T-helper 2 cell (primary cell): ENCODE measurements at places on chromosomes 1 and 21.

GRCh38 chr1:27299385-27300271 is 22.3 kb upstream of the TMEM222 start:
- DNase-seq: no peak

GRCh38 chr1:52659851-52660596 is 27.1 kb downstream of the SHISAL2A start:
- DNase-seq: no peak

- no peak for DNase-seq
Observed at GRCh38 chr1:160748878-160749269, 9.8 kb downstream of the SLAMF7 start.

GRCh38 chr1:113416496-113416895 is 26.2 kb downstream of the MAGI3 start:
- DNase-seq: no peak

GRCh38 chr1:19817160-19817559 is 2.1 kb upstream of the RNF186 start:
- DNase-seq: no peak

DNA sequence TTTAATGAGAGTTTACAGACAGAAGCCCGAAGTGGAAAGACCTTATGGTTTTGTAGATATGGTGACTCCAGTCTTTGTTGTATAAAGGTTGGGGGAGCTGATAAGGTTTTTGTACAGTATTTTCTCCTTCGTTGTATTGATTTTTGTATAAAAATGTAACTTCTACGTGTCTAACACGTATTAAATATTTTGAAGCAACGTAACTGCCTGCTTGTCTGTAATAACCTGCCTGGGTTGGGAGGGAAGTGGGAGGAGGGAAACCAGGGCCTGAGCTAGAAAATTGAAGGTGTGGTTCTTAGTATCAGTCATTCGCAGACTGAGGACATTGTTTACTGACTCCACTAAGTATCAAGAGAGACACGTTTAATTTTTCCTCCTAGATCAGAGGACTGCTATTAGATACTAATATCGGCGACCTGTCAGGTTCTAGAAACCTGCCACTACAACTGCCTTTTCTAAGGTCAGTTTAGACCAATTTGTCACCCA is 2.2 kb downstream of the IER5 start:
- peak; percentile 17 for DNase-seq

- DNase-seq: no peak
Observed at GRCh38 chr1:163063610-163064009, 5.6 kb upstream of the RGS4 start.

DNA sequence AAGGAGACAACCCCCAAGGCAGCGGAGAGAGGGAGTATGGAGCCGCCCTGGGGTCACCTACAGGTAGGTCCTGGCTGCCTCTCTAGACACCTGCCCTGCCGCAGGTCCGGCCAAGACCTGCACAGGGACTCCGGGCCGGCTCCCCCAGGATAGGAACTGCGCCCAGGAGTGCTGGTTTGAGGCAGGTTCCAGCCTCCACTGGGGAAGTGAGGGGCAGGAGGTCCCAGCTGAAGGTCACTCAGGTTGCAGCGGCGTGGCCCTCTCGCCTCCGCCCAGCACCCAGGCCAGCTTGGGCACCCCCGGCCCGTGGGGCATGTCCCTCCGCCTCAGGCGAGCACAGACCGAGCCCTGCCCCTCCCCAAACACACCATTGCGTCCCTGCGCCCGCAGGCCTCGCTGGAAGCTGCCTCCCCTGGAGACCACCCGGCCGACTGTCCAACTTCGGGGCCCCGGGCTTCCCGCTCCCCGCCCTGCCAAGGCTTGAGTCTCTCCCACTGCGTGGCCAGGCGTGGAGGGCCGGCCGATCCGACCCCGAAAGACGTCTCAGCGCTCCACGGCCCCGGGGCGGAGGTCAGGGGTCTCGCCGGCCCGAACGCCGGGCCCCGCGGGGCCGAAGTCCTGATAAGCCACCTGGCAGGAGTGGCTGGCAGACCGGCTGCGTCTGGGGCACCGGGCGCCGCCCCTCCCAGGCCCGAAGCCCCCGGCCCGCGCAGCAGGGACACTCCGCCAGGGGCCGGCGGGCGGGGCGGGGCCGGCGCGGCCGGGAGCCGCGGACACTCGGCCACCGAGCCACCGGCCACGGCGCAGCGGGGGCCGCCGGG is 1.4 kb upstream of the SKI start:
- DNase-seq: peak; percentile 9

- DNase-seq: no peak
Observed at GRCh38 chr1:52210044-52210443, 68.2 kb downstream of the ZFYVE9 start.

GRCh38 chr1:224380003-224380402 is 23.3 kb downstream of the CNIH4 start:
- DNase-seq: peak; percentile 58

DNA sequence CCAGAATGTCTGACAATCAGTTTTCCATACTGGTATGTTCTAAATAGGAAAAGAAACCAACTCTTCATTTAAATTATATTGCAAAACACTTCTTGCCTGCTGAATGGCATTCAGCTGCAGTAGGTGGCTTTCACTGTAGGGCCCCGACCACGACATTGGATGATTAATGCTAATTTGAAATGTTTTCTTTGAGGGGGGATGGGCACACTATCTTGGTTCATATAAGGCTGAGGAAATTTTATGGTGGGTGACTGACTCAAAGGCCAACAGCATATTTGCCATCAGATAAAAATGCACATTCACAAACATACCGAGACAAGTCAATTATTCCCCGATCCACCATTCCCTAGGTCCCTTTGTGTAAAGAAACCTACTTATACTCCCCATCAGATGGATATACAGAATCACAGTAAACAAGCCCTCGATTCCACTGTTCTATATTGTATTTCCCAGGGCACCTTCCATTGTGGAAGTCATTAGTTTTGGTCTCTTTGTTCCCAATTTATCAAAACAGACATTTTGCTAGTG is 464.2 kb upstream of the DAB1 start:
- no peak for DNase-seq

- no peak for DNase-seq
Observed at GRCh38 chr1:159992161-159992560, 38.1 kb upstream of the SLAMF9 start.

DNA sequence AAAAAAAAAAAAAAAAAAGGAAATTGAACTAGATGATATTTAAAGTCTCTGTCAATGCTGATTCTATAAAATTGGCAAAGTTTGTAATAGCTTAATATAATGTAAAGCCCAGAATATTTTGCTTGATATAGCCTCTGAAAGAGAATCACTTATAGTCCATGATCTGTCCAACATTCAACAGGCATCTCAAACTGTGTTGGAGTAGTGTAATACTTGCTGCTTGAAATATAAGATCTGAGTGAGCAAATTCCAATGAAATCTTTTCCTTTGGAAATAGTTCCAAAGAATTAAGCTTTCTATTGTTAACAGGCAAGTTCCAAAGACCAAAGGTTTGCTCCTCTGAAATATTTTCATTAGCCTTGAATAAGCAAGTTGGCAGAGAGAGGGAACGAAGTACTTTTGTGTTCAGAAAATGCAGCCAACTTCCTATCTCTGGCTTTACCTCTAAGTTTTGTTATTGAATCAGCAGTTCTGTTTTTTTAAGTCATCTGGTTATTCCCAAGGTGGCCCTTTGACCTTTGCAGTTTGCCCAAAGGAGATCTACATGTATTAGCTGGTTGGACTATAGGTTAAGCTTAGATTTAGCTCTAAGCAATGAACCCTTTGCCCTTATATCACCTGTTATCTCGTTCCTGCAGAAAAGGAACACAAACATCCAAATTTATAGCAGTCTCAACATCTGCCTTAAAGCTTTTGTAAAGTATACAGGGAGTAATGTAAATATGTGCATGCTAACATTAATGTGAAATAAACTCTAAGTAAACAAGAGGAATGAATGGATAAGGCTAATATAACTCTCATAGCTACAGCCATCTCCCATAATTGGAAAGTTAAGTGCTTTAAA is 24.4 kb upstream of the CEP350 start:
- DNase-seq: no peak

- no peak for DNase-seq
Observed at GRCh38 chr1:172742599-172743500, 83.9 kb downstream of the FASLG start.

DNA sequence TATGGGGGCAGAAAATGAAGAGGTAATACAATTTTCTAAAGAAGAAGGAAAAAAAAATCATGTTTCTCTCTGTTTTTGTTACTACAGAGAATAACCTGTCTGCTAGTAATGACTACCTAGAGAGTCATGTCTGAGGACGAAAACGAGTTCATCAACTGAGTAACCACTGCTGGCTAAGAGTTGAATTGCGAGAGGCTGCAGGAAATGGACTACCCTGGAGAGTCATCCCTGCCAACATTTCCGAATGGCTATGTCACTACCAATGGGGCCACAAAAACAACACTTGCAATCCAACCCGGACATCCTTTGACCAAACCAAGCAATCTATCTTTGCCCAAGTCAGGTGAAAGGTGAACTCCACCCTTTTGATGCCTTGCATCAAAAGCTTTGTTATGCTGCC is 120.6 kb downstream of the FCRL5 start:
- DNase-seq: no peak

DNA sequence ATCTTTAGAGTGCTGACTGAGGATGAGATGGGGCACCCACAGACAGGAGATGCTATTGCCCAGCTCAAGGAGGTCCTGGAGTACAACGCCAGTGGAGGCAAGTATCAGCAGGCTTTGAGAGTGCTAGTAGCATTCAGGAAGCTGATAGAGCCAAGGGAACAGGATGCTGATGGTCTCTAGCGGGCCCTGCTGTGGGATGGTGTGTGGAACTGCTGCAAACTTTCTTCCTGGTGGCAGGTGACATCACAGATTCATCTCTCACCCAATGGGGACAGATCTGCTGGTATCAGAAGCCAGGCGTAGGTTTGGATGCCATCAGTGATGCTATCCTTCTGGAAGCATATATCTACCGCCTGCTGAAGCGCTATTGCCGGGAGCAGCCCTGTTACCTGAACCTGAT is 609.8 kb upstream of the NCAM2 start:
- no peak for DNase-seq

DNA sequence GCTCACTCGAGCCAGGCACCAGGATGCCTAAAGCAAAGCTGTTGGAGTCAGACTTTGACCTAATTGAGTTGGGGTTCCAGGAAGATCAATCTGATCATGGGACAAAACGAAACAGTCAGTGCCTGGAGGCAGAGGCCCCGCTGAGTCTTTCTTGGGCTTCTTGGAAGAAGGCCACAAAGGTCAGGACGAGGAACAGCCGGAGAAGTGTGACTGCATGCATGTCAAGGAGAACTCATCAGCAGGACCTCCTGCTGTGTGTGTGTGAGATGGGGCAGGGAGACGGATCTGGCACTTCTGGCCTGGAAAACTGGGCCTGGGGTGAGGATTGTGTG is 190.8 kb downstream of the CAMTA1 start:
- no peak for DNase-seq

DNA sequence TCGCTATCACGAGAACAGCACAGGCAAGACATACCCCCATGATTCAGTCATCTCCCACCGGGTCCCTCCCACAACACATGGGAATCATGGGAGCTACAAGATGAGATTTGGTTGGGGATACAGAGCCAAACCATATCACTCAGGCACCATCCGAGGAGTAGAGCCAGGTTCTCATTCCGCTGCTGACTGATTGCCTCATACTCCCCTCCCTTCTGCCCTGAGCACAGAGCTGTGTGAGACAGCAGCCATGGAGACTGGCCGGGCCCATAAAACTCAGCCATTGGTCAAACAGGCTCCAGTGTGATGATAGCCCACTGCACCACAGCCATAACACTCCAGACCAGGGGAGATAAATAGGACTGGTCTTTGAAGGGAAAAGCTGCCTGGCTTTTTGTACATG is 22.6 kb downstream of the TTC4 start:
- DNase-seq: no peak

DNA sequence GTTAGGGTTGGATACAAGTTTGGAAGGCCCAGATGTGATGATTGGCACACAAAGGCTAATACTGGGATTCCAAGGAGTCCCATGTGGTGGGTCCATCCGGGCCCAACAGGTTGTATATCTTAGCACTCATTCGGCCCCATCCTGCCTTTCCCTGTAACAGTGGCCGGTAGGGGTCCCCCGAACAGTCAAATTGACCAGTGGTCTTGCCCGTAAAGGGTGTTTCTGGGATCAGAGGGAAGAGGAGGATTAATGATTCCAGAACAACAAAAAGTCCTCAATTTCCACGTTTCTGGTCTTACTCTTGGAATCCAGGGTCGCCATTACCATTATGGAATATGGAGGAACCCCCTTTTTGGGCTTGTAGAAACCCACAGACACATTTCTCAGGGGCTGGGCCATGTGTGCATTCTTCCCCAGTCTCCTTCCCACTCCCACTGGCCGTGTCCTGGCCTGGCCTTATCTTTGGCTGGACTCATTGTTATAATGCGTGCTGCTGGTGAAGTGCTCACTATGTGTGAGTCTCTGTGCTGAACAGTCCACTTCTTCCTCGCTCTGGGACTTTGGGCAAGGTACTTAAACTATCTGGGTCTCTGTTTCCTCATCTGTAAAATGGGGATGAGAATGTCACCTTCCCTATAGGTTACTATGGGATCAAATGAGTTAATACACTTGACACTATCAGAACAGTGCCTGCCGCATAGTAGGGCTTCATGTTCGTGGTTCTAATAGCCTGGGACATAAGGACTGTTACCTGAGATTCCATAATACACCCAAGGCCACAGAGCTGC is 161.8 kb downstream of the DYRK1A start:
- no peak for DNase-seq

DNA sequence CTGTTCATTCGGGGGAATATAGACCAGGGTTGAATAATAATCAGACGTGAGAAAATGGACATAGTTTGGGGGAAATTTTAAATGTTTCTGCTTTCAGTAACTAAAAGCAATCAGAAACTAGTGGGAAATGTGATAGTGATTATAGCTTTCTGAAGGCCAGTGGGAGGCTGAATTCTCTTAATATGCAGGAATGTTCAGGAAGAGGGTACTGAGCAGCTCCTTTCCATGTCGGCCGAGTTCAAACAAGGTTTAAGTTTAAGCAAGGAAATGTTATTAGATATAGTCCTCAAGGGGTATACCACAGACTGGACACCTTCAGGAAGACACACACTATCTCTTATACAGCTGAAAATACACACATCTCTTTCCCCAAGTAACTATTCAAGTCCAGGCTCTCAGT is 105.5 kb downstream of the HHAT start:
- no peak for DNase-seq

DNA sequence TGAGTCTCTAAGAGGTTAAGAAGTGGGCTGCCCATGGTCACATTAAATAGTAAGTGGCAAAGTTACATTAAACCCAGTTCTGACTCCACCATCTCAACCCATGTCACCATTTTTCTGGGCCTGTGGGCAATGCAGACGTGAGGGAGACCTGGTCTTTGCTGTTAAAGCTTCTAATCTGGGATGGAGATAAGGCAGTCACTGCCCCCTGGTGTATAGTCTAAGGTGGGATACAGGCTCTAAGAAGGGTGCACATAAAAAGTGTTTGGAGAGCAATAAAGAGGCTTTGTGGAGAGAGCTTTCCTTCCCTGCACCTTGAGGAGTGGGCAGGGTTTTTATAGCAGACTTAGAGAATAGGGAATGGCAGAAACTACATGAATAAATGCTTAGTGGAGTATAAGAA is 141.3 kb downstream of the ROR1 start:
- peak; percentile 5 for DNase-seq

- DNase-seq: no peak
Observed at GRCh38 chr1:38848071-38848470, 11.5 kb downstream of the RRAGC start.
